RWPE2 (cell line): ENCODE measurements at places on chromosomes 3 and 15.

DNA sequence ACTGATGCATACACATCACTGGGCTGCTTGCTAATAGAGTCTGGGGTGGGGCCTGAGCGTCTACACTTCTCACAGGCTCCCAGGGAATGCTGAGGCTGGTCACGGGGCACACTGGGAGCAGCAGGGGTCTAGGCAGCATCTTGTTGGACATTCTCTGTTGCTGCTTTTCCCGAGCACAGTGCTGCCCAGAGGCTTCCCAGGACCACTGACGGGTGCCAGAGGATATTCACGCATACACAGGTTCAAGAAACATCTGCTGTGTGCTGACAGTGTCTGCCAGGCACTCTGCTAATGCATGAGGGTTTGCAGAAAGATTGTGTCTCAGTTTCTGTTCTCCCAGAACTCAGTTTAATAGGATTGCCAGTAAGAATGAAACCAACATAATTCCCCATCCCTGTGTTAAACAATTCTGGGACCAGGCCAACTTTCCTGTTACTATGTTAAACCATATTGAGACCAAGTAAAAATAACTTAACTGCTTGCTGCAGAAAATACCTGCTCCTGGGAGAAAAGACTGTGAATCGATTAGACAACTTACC, 23.9 kb upstream of the BCL2L10 start:
- DNase-seq: peak; percentile 49

GRCh38 chr3:123712077-123712860, 127.4 kb upstream of the HACD2 start:
- no peak for DNase-seq

GRCh38 chr3:52887166-52887565, 10.2 kb downstream of the STIMATE start:
- DNase-seq: no peak

DNA sequence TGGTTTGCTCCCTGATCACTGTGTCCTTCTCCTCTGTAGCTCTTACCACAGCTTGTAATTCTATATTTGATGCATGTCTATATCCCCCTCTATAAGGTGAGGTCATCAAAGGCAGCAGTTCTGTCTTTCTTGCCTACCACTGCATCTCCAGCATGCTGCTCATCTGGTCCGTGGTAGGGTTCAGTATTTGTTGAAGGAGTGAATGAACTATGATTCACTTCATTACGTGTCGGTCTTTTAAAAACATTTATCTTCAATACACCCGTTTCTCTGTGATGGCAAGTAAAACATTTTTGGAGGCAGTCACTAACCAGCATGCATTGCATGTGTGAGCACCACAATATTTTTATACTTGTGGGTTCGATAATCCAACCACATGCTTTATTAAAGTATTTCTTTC, 27.6 kb downstream of the CHST14 start:
- DNase-seq: no peak
